ENCODE measurements at places on chromosomes 7 and 10.

- DNase-seq, result no peak
These were observed 13.7 kb upstream of the USP6NL start for GRCh38 chr10:11625019-11625735.

GRCh38 chr10:69807122-69807521 lies 5.4 kb downstream of the COL13A1 start:
- no peak for DNase-seq

- no peak for DNase-seq
These were observed 484.5 kb downstream of the MAGI2 start for GRCh38 chr7:78968951-78969350.

GRCh38 chr10:26855186-26855585 lies 5.6 kb downstream of the ABI1 start:
- no peak for DNase-seq

- DNase-seq, result no peak
These were observed 1095.9 kb downstream of the REEP3 start for GRCh38 chr10:64617085-64617484.

DNA sequence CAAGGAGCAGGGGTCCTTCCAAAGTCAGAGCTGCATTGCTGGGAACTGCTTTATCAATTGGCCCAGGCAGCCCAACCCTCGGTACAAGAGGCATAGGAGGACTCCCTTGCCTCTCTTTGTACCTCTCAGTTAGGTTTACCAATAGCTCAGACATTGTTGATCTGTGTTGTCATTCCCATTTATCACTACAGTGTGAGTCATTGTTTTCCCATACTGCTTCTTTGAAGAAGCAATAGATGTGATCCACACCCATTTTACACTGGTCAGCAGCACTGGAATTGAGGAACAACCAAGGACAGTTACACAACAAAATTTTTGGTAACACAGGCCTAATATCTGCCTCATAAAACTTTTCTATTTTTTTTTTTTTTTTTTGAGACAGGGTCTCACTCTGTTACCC lies 307.2 kb downstream of the SNX13 start:
- no peak for DNase-seq

DNA sequence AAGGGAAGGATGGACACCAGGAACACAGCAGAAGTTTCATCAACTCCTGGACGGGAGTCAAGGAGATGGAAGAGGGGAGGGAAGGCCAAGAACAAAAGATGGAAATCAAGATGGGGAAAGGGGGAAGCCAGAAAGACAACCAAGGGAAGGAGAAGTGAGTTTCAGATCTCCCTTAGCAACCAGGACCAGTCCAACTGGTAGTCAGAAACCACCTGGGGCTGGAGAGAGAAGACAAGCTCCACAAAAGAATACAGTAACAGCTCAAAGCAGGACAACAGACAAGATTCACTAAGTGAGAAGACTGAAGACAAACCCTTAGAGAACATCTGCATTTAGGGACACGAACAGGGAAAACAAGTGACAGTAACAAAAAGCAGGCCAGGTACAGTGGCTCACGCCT lies 30.6 kb downstream of the CDCA7L start:
- DNase-seq, result no peak

DNA sequence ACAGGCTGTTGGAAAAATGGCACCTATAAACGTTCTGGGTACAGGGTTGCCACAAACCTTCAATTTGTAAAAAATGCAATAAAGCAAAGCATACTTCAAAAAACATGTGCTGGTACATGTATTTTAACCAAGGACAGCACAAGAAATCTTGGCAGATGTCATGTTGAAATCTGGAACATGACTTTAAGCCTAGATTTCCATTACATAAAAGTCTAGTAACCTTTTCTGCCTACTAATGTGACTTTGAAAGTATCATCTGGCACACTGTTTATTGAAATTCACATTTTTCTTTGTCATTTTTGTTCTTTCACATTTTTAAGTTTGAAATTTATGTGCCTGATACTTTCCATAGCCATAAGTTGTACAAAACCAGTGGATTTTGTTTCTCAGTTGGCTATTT lies 296.8 kb downstream of the EXOC4 start:
- DNase-seq, result no peak

DNA sequence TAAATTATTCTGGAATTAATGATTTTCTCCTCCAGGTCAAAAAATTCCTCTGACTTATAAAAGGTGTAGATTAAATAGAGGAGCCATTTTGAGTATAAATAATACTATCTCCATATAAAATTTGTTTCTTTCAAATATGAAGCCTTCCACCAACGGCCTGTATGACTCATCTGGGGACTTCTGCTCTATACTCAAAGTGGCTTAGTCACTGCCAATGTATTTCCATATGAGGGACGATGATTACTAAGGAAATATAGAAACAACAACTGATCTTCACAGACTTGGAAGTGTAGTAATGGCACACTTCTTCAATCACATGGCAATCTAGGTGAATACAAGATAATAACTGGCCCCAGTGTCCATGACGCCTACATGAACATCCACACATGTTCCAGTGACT lies 335.6 kb upstream of the HGF start:
- no peak for DNase-seq

DNA sequence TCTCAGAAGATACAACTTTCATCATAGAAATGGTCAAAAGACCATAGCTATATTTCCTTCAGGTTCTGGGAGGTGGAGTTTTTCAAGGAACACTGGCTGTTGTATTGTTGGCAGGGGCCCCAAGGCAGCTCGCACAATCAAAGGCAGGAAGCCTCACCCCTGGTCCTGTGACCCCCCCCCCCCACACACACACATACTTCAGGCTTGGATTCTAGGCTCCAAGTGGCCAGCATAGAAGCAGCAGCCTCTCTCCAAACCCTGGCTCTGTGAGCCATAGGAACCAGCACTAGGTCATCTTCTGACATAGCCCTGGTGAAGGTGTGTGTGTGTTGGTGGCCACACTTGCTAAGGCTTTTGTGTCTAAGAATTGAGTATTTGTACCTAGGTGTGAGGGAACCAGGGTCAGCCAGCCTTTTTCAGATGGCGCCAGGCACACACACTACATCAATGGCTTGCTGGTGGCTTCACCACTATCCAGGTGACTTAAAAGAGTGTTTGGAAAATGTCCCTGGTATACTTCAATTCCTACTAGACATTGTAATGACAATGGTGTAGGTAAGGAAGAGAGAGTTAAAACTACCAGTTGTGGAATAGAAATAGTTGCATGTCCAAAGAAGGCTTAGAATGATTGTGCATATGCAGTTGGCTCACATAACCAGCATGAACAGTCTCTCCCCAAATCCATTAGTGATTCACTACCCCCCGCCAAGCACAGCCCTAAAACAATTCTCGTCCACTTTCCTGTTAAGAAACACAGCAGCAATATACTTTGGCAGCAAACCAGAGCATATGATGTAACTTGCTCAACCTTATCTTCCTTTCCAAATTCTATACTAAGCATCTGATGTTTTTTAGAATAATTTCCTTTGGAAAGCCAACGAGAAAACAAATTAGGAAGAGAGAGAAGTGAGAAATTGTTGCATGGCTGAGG lies 91.3 kb downstream of the AVL9 start:
- DNase-seq, result no peak

GRCh38 chr7:20244334-20245120 lies 27.3 kb upstream of the MACC1 start:
- DNase-seq, result no peak

DNA sequence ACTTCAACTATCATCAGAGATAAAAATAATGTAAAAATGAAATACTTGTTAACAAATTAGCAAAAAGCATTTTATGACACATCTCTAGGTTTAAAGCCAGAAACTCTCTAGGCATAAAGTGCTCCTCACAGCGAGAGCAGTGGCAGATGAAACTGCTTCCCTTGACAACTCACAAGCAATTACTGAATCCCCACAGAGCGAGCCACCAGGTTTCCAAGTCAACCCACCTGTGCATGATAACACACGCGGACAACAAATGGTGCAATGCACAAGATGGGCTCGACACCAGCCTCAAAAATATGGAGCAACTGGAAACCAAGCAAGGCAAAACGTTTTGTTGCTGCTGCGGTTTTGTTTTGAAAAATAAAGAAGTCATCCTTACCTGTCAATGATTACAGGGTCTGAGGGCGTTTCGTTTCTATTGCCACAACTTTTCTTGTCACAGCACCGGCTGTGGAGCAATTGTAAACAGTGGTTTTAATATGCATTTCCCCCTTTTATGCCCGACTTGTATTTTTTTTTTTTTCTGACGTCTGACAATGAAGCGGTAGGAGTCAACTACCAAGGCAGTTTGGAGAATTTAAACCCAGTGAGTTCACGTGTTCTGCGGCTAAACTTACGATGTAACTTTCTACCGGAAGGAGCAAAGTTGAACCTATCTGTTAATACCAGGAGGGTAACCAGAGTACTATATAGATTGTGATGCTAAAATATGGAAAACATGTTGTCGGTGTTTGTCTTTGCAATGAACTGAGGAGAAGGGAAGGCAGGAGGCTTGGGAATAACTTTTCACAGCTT lies 7.0 kb downstream of the EBF3 start:
- no peak for DNase-seq

GRCh38 chr7:133255486-133255885 lies 2.6 kb downstream of the EXOC4 start:
- DNase-seq, result no peak

GRCh38 chr10:73414230-73414945 lies 530 bp upstream of the ANXA7 start:
- DNase-seq, result no peak

GRCh38 chr10:118994321-118994720 lies 35.2 kb upstream of the NANOS1 start:
- no peak for DNase-seq

DNA sequence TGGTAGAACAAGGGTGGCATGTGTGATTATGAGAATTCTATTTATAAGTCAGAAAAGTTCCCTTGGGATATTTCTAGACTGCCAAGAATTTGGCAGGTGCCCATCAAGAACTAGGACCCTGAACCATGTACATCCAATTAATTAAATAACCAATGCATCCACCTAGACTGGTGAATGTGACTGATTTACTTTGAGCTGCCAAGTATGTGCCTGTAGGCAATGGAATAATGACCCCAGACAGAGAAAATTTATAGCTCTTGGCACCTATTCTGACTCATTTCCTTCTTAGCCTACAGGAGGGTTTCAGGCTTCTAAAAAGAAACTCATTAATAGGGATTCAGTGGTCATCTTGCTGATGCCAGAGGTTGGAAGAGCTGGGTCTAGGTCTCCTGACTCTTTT lies 54.9 kb downstream of the KCNH2 start:
- no peak for DNase-seq
